Renal cortical epithelial cell (primary cell): ENCODE measurements at places on chromosomes 3 and 15. TPM values are rescaled to one million over a fixed set of nuclear protein-coding genes. Genes with fewer than 3 reads are reported as not detected.

DNA sequence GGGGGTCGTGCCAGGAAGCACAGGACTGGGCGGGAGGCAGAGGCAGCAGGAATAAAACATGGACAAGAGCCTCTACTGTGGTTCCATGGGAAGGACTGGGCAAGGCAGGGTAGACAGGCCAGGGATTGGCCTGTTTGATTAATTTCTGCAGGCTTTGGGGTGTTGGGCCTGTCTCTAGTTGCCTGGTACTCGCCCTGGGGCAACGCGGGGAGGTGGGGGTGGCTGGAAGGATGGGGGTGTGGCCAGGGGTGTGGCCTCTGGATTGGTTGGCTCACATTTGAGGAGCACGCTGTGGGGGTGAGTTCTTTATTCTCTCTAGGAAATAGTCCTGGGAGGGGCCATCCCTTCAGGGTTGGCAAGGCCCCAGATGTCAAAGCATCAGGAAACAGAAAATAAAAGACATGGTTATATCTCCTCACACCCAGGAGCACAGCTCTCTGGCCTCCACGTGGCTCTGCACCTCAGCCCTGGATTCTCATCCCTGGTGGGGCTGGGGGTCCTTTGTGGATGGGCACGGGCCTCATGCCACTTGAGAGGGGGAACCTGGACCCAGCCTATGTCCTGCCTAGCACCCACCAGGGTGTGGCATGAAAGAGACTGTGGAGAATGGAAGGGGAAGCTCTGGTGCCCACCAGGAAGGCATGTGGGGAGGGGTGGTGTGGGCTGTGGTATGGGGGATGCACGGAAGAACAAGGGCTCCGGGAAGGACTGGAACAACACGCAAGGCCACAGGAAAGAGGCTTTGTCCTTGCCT is 223.0 kb upstream of the LYSMD4 start:
- no peak for DNase-seq

- DNase-seq = no peak
These were observed 117.3 kb downstream of the RFTN1 start for GRCh38 chr3:16396202-16396601.

Gene GOLGA8Q
- 1.4 TPM in 1 of 2 replicates, not detected in the other for total RNA-seq

GRCh38 chr15:40343512-40343911 is 2.8 kb upstream of the CCDC9B start:
- DNase-seq = peak; percentile 27

- DNase-seq = no peak
These were observed 71.0 kb downstream of the B3GNT5 start for GRCh38 chr3:183324083-183324482.

DNA sequence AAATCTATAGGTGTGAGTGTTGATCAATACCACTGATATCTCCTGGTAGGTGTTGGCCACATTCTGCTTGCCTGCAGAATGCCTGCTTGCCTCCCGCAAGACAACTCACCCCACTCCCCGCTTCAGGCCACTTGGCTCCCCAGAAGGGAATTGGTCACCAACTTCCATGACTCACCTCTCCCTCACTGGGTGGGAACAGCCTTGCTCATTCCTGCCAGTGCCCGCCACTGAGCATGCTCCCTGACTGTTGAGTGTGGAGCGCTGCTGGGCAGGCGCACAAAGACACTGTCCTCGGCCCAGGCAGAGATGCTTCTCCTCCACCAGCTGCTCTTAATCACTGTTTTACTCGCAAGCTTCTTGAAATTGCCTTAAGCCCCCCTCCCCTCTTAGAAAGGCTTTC is 57.3 kb upstream of the PPP2R3A start:
- peak; percentile 27 for DNase-seq

DNA sequence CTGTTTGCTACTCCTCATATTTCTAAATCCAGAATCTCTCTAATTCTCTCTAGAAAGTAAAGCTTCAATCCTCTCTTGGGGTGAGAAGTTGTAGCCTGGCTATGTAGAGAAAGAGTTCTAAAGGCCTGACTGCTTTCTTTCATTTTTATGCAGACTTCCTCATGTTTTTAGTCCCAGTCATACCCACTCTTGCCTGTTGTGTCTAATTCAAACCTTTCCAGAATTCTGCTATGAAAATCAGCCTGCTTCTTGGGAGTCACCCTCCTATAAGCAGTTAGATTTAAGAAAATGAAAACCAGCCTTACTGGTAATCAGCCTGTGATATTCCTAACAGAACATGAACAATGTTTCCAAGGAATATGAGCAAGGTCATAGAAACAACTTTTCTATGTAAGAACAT is 14.8 kb upstream of the ZNF639 start:
- peak; percentile 38 for DNase-seq
